T-cell (primary cell): ENCODE measurements at places on chromosomes 7 and 10. TPM values are rescaled to one million over a fixed set of nuclear protein-coding genes. Genes with fewer than 3 reads are reported as not detected.

DNA sequence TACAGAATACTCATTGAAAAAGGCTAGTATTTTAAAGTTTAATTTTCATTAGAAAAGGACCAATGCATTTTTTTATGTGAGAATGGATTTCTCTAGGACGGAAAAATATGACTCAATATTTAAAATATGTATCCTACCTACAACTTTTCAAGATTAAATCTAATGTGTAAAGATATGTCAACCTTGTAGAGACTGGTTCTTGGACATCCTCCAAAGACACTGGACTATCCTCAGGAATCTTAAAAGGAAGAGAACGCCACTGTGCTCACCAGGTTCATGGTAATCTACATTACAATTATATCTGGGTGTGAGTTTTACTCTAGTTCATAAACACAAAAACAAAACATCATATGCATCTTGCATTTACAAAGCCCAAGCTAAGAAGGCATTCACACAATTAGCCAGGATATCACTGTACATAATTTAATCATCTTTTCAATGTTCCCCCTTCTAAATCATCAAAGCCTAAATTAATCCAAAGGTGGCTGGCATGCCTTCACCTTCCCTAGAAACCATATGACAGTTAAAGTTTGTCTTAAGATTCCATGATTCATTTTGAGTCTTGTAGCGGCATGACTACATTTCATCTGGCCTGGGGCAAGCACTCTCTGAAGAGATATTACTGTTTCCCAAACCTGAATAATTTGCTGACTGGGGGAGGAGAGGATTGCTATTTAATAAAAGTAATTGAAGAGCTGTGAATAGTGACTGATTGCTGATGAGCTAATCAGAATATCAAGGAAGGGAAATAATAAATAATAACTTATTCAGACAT lies 12.0 kb downstream of the SGCE start:
- no peak for DNase-seq

GRCh38 chr10:118664321-118664720 lies 68.9 kb upstream of the PRLHR start:
- DNase-seq = no peak

- no peak for DNase-seq
Observed at GRCh38 chr7:94761451-94761850, 105.5 kb upstream of the SGCE start.

- DNase-seq = no peak
Observed at GRCh38 chr10:42594246-42594650, 44.1 kb downstream of the ZNF33B start.

- no peak for DNase-seq
Observed at GRCh38 chr10:88466786-88467185, 116.3 kb downstream of the RNLS start.

DNA sequence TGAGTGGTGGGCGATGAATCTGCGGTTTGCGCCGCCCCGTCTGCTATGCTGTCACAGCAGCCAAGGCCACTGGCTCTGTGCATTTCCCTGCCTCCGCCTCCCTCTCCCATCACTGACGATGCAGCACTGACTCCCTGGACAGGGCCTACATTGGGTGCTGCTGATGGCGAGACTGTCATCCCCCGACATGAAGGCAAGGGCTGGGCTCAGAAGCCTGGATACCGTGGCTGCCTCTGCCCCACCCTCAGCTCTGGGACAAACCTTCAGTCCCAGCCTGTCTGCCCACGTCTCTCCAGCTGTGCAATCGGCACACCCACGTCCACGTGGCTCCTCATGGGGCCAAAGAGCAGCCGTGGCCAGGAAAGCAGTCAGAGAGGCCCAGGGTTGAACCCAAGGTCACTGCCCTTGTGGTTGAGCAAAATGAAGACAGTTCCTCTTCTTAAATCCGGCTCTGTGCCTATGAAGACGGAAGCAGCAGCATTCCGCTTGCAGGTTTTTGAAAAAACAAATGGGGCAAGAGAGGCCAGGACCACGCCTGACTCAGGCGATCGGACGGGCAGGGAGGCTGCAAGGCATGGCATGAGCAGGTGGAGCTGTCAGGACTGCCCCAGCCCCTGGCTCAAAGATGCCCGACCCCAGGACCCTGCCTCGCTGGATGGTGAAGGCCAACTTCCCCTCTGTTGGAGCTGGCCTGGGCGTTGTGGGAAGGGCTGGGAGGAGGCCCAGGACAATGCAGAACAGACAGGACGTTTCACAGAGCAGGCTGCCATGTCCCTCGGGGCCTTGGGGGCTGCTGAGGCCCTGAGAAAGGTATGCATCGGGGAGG lies 517.5 kb downstream of the DNAJB6 start:
- no peak for DNase-seq

GRCh38 chr10:11441151-11441535 lies 170.3 kb downstream of the USP6NL start:
- no peak for DNase-seq

- no peak for DNase-seq
Observed at GRCh38 chr7:122140918-122141317, 3.1 kb downstream of the AASS start.

DNAH11 gene
- 0.06 TPM for total RNA-seq

ZNF25 gene
- 8.6 TPM for total RNA-seq

ZNF503 gene
- 0.16 TPM for total RNA-seq

GPR26 gene
- total RNA-seq = not detected

COPS6 gene
- total RNA-seq = 67.1 TPM
